Progenitor cell of endocrine pancreas (in vitro differentiated cells): ENCODE measurements at places on chromosomes 2 and 18. TPM values are rescaled to one million over a fixed set of nuclear protein-coding genes. Genes with fewer than 3 reads are reported as not detected.

DNA sequence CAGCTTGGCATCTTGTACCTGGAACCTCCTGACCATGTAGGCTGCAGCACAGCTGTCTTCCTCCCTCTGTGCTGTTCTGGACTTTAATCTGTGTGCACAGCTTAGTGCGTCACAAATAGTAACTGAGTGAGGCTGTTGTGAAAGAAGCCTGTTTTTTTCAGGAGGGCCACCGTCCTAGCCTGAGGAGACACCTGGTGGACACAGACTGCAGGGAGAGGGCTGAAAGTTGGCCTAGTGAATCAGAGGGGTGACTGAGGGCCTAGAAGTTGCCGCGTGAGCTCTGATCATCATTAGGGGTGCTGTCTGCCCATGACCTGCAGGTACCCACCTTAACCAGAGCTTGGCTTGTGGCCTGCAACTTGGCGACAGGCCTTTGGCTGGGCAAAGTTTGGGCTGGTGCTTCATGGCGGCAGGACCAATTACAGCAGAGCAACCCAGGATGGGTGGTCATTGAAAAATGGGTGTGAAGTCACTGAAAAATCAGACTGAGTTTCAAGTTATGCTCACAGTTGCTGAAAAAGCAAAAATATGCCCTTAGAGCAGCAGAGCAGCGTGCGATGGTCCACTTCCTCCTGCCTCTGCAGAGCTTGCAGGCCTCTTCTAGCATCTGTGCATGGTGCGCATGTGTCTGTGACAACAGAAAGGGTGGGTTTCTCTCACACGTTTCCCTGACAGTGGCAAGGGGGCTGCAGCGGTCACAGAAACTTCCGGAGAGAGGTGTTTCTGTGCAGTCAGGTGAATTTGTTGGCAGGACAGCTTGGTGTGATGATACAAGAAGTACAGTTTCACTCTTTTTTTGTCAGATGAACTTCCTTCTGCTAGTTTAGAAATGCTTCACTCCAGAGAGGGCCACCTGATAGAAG lies 9.6 kb downstream of the GDF7 start:
- DNase-seq: no peak
- no peaks in the 10 kb centered on the region for H3K36me3 ChIP-seq
- no peak overlapping the region for H3K4me3 ChIP-seq
- H3K27ac ChIP-seq: no peak overlapping the region
- no peaks in the 10 kb centered on the region for H3K4me1 ChIP-seq

- H3K27ac ChIP-seq: no peak overlapping the region
- peak overlapping the region; percentile 78 for H3K4me3 ChIP-seq
- H3K36me3 ChIP-seq: peaks cover 4% of the 10 kb centered on the region
- peaks cover 6% of the 10 kb centered on the region for H3K4me1 ChIP-seq
- H3K27me3 ChIP-seq: peaks cover 28% of the 10 kb centered on the region
These were observed 731 bp downstream of the NRXN1 start for GRCh38 chr2:51031021-51031780.

DNA sequence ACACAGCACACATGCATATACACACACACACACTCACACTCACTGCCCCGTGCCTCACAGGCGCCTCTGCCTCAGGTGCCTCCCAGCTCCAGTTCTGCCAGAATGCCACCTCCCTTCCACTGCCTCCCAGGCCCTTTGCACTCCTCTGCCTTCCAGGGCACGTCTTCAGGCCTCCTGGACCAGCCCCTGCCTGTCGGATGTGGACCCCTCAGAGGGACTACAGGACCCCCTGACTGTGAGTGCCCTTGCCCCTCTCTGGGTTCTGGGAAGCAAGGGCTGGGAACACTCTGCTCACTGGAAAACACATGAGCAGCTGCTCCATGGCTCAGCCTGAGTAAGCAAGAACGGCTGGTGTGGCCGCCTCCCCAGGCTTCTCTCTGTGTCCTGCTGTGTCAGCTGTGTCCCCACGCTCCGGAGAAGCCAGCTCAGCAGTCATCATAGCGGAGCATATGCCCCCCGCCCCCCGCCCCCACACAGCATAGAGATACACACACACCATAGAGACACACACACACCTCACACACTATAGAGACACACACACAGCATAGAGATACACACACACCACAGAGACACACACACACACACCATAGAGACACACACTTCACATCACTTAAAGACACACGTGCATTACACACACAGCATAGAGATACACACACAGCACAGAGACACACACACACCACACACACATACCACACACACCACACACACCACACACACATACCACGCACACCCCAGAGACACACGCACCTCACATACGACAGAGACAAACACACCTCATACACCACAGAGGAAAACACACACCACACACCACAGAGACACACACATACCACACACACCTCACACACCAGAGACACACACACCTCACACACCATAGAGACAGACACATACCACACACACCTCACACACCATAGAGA lies 271.3 kb downstream of the CYRIA start:
- DNase-seq: no peak
- H3K36me3 ChIP-seq: no peaks in the 10 kb centered on the region
- peaks cover 25% of the 10 kb centered on the region for H3K27me3 ChIP-seq
- H3K4me3 ChIP-seq: no peak overlapping the region

DNA sequence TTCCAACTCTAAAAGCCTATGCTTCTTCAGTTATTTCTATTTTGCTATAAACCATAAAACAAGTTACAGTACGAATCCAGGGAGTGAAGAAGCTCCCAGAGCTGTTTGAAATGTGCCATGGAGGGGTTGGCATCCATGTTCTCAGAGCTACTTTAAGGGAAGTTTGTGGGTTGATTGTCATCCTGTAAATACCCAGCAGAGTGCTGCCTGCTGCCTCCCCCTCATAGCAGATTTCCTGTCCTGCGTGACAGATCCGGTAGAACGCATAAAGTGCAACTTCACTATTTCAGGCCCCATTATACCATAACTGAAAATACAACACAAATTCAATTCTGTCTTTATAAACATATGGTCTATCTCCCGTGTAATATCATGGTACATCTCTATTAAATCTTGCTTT lies 114.4 kb downstream of the CTNNA2 start:
- no peaks in the 10 kb centered on the region for H3K36me3 ChIP-seq
- no peak overlapping the region for H3K27ac ChIP-seq
- H3K27me3 ChIP-seq: no peaks in the 10 kb centered on the region
- H3K4me1 ChIP-seq: peaks cover 9% of the 10 kb centered on the region
- H3K4me3 ChIP-seq: no peak overlapping the region

DNA sequence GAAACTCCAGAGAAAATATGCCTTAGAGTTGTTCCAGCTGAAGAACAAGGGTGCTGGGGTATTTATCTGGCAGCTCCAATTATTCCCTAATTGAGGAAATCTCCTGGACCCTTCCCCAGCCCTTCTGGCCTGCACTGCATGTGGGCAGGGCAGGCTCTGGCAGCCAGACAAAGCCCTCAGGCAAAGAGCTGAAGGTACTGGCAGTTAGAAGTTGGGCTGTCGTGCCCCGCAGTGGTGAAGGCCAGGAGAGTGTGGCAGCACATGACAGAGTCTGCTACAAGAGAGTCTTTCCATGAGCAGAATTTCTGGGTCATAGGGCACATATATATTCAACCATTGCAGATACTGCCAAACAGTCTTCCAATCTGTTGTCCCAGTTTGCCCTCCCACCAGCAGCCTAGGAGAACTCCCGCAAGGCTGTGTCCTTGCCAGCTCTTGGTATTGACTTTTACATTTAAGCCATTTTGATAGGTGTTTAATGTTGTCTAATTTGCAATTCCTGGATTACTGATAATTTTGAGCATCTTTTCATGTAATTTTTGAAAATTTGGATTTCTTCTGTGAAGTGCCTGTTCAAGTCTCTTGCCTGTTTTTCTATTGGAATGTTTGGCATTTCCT lies 26.6 kb downstream of the ONECUT2 start:
- peaks cover 26% of the 10 kb centered on the region for H3K4me1 ChIP-seq
- H3K4me3 ChIP-seq: no peak overlapping the region
- no peaks in the 10 kb centered on the region for H3K27me3 ChIP-seq
- peaks cover 35% of the 10 kb centered on the region for H3K36me3 ChIP-seq
- no peak for DNase-seq

- peaks cover 25% of the 10 kb centered on the region for H3K27me3 ChIP-seq
- no peak overlapping the region for H3K27ac ChIP-seq
- DNase-seq: no peak
- no peaks in the 10 kb centered on the region for H3K4me1 ChIP-seq
- no peak overlapping the region for H3K4me3 ChIP-seq
These were observed 4.2 kb downstream of the ALPI start for GRCh38 chr2:232460171-232460570.

GRCh38 chr2:224360801-224361251 lies 41.1 kb downstream of the FAM124B start:
- H3K4me1 ChIP-seq: no peaks in the 10 kb centered on the region
- H3K27me3 ChIP-seq: no peaks in the 10 kb centered on the region
- no peak overlapping the region for H3K27ac ChIP-seq
- H3K36me3 ChIP-seq: no peaks in the 10 kb centered on the region
- no peak for DNase-seq

DNA sequence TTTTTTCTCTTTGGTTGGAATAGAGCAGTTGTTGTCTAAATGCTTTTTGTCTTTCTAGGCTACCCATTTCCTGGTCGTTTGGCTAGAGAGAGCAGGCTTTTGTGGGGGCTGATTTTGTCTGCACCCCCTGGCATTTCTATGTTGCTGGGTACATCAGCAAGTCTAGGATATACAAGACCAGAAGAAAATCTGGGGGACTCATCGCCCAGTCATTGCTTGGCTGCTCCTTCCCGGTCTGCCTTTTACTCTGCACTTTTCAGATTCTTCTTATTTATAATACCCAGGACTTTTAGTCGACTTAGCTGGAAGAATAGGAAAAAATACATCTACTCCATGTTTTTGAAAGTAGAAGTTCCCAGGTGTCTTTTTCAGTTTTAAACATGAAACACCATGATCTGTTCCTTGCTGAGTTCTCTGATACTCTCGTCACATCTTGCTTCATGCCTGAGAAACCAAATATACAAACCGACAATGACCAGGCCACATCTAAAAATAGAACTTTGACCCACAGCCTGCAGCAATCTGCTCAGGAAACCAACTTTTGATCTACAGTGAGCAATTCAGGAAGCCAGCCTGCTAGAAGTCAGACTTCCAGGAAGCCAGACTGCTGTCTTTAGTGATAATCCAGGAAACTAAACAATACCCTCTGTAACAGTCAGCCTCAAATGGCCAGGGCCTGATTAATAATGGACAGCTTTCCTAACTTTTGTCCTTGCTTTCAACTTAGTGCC lies 163.8 kb upstream of the MEX3C start:
- no peaks in the 10 kb centered on the region for H3K27me3 ChIP-seq
- H3K4me3 ChIP-seq: no peak overlapping the region
- no peak for DNase-seq
- no peak overlapping the region for H3K27ac ChIP-seq
- peaks cover 9% of the 10 kb centered on the region for H3K4me1 ChIP-seq

DNA sequence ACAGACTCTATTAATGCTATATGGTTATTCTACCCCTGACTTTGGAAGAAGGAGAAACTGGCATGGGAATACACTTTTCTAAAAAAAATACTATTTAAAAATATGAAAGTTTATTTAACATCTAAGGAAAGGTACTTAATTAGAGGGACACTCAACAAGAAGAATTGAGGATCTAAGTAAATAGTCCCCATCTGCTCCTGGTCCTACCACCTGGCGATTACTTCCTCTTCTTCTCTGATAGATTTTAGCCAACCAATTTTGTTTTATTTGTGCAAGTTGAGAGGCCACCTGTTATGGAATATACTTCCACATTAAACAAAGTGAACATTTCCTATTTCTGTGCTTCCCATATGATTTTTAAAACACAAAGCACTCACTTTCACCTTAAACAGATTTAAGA lies 111.7 kb downstream of the BCL2 start:
- H3K36me3 ChIP-seq: no peaks in the 10 kb centered on the region
- no peak overlapping the region for H3K27ac ChIP-seq
- H3K4me3 ChIP-seq: no peak overlapping the region
- no peak for DNase-seq

- peaks cover 16% of the 10 kb centered on the region for H3K36me3 ChIP-seq
- H3K27ac ChIP-seq: no peak overlapping the region
- H3K27me3 ChIP-seq: no peaks in the 10 kb centered on the region
- peaks cover 6% of the 10 kb centered on the region for H3K4me1 ChIP-seq
These were observed 135.9 kb downstream of the ATAD2B start for GRCh38 chr2:23791030-23791429.

GRCh38 chr2:154189953-154190352 lies 318.2 kb downstream of the GALNT13 start:
- H3K36me3 ChIP-seq: peaks cover 1% of the 10 kb centered on the region
- no peak overlapping the region for H3K4me3 ChIP-seq
- no peak overlapping the region for H3K27ac ChIP-seq
- H3K4me1 ChIP-seq: peaks cover 18% of the 10 kb centered on the region

DNA sequence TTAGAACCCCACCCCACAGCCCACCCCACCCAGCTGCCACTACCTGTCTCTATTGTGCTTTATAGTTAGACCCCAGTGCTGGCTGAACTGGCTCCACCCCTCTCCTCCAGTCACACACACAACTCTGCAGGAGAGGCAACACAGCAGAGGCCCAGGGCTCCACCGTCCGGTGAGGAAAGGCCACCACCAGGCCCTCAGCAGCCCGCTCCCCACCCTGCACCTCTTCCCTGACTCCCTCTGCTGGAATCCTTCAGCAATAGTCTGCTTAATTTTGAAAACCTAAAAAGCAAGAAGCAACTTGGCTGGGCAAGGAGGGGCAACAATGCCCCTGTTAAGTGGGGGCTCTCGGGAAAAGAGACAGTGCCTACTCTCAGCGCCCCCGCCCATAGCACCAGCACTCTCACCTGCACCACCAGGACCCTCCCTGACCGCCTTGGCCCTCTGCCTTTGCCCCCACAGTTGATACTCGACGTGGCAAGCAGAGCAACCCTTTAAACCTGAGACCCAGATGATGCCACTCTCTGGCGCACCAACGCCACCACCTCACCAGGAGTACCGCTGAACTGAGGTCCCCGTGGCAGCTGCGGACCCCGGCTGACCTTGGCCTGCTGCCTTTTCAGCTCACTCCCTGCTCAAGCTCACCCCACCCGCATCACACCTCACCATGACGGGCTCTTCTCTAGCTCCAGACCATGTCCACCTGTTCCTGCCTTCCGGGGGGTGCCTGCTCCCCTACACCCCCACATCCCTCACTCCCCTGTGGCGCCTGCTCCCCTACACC lies 45.7 kb downstream of the NDUFA10 start:
- H3K4me1 ChIP-seq: no peaks in the 10 kb centered on the region
- peak overlapping the region; percentile 73 for H3K27ac ChIP-seq
- DNase-seq: peak; percentile 54
- H3K36me3 ChIP-seq: peaks cover 14% of the 10 kb centered on the region
- H3K4me3 ChIP-seq: no peak overlapping the region
- H3K27me3 ChIP-seq: no peaks in the 10 kb centered on the region

GRCh38 chr2:185299867-185300266 lies 438.7 kb upstream of the FSIP2 start:
- H3K27me3 ChIP-seq: no peaks in the 10 kb centered on the region
- H3K36me3 ChIP-seq: no peaks in the 10 kb centered on the region
- DNase-seq: no peak
- H3K4me3 ChIP-seq: no peak overlapping the region
- H3K4me1 ChIP-seq: no peaks in the 10 kb centered on the region

- H3K27me3 ChIP-seq: peaks cover 11% of the 10 kb centered on the region
- H3K4me1 ChIP-seq: peaks cover 34% of the 10 kb centered on the region
- H3K36me3 ChIP-seq: peaks cover 2% of the 10 kb centered on the region
- H3K4me3 ChIP-seq: no peak overlapping the region
These were observed 146.4 kb upstream of the ID2 start for GRCh38 chr2:8535469-8535795.

Gene TXNDC2
- not detected in 2 replicates for total RNA-seq

Gene ATP5F1A
- total RNA-seq: 375 and 390 TPM in 2 replicates

Gene CAB39
- total RNA-seq: 44.1 and 49.0 TPM in 2 replicates

Gene FOXI3
- 0.57 and 0.98 TPM in 2 replicates for total RNA-seq

Gene LYG1
- total RNA-seq: 3.3 and 3.4 TPM in 2 replicates

Gene WNT10A
- total RNA-seq: not detected in 2 replicates

Gene DOCK10
- total RNA-seq: 3.6 and 4.6 TPM in 2 replicates

Gene NCKAP5
- total RNA-seq: 1.2 and 1.7 TPM in 2 replicates

Gene SERPINB3
- total RNA-seq: not detected in 2 replicates
